ENCODE measurements at places on chromosomes 3 and 15.

GRCh38 chr15:25869701-25870100 lies 6.6 kb upstream of the ATP10A start:
- DNase-seq: no peak

- no peak for DNase-seq
These were observed 11.6 kb downstream of the TTC21A start for GRCh38 chr3:39118931-39119660.

DNA sequence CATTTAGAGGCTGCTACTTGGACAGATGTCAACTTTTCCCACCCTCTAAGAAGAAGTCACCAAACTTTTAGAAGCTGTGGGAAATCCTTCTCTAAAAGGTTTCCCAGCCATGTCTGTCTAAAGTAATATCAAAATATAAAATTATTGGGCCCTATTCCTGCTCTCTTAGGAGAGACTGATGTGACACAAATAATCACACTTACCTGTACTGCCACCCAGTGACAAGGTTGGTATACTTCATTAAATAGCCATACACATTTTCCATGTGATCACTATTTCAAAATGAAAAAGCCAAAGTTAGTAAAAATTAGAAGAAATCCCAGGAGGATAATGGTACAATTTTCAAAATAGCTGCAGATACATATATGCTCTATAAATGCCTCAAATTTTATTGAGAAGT lies 12.6 kb downstream of the OSBPL11 start:
- no peak for DNase-seq

DNA sequence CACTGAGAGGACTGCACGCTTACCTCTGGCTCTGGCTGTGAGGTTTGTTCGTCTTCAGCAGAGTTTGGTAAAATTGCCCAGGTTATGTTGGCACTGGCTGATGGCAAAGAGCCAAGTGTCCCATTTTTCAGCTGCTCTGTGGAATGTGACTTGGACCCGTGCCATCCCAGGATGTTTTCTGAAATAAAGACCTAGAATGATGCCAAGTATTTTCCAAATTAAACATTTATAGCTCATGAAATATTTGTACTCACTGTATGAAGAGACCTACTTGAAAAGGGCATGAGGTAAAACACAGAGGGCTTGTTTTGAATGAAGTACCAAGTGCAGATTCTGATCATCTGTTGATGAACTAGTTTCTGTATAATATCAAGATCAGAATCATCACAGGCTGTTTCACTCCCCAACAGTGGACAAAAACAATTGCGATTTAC lies 200.5 kb downstream of the STT3B start:
- DNase-seq: no peak

- no peak for DNase-seq
These were observed 6.4 kb upstream of the FAM219B start for GRCh38 chr15:74913041-74913440.

DNA sequence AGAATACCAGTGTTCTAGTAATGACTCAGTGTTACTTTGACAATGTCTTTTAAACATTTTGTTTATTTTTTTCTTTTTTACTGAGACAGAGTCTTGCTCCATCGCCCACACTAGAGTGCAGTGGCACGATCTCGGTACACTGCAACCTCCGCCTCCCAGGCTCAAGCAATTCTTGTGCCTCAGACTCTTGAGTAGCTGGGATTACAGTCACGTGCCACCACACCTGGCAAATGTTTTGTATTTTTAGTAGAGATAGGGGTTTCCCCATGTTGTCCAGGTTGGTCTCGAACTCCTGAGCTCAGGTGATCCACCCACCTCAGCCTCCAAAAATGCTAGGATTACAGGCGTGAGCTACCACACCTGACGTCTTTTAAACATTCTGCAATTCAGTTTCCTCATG lies 15.7 kb downstream of the AQR start:
- DNase-seq: no peak

DNA sequence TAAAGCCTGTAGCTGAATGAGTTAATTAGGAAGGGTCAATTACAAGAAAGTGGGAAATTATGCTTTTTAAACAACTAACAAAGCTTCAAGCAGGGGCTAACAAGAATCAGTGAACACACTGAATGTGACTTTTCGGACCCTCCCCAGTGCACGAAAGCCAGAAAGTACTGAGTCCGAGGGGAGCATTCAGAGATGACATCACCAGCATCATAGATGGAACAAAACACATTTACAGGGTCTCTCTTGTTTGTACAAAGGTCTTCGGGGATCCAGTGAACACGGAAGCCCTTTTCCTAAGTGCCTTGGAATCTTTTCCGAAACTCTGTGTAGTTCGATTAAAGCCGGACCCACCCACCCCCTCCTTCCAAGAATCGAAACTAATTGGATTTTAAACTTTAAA lies 829 bp downstream of the DCP1A start:
- DNase-seq: no peak

GRCh38 chr15:65752151-65752700 lies 39.9 kb downstream of the DENND4A start:
- no peak for DNase-seq
